D721Med (cell line): ENCODE measurements at places on chromosomes 2 and 18.

- no peak for DNase-seq
Measured at GRCh38 chr2:53989210-53989862, 18.5 kb upstream of the PSME4 start.

- DNase-seq: peak; percentile 98
Measured at GRCh38 chr18:76686737-76687231, 135.6 kb upstream of the ZNF236 start.

DNA sequence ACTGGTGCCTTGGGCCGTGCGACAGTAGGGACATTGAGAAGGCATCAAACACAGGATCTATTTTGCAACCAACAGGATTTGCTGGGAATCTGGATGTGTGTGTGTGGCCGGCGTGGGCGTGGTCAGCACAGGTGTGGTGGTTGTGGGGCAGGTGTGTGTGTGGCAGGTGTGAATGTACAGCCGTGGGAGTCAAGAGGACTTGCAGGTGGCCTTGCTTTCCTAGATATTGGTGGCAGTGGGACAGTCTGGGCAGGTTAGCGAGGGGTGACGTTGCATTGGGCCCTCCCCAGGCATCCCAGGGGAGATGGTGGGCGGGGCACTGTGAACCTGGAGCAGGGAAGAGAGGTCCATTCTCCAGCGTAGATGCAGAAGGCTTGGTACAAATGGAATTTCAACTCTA is 3.2 kb upstream of the LIMS2 start:
- DNase-seq: no peak

DNA sequence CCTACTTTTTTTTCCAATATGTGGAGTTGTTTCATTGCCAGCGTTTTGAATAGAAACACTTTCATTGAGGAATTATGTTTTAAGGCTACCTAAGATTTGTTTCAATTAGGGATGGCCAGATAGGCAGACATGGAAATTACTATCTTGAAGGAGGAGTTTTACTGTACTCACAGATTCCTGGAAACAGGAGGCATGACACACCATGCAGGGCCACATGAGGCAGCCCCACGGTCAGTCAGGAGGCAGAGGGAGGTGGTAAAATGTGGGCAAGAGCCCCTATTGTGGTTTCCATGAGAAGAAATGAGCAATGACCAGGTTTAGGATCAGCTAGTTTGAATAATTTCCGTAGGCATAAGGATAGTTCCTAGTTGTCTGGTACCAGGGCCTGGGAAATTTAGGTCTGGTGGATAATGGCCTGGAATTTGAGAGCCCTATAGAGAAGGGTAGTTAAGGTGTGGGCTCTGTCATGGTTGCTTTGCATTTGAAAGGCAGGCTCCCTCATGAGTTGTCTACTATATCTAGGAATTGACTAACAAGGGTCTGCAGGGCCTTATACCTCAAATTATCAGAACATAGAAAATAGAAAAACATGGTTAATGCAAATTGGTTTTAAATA is 360.0 kb upstream of the KCNJ3 start:
- no peak for DNase-seq

DNA sequence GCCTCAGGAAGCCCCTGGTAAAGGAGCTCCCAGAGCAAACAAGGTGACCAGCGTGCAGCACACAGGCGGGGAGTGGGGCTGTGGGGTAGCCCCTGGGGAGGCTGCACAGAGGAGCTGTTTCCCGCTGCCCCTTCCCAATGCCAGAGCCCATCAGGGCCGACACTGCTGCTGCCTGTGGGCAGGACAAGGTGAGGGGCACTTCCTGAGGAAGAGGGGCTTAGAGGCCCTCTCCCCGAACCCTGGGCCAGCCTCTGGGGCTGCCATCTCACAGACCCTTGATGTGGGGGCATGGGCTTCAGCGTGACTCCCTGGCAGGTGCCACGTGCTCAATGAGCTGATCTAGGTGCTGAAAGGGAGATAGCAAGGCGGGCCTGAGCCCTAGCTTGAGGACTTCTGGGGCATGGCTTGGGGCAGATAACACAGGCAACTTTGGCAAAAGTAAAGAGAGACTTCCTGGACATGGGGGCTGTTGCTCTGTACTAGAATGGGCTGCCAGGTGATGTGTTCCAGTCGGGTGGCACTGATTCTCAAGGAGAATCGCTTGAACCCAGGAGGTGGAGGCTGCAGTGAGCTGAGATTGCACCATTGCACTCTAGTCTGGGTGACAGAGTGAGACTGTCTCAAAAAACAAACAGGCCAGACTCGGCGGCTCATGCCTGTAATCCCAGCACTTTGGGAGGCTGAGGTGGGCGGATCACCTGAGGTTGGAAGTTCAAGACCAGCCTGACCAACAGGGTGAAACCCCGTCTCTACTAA is 9.9 kb upstream of the KLF11 start:
- DNase-seq: no peak

DNA sequence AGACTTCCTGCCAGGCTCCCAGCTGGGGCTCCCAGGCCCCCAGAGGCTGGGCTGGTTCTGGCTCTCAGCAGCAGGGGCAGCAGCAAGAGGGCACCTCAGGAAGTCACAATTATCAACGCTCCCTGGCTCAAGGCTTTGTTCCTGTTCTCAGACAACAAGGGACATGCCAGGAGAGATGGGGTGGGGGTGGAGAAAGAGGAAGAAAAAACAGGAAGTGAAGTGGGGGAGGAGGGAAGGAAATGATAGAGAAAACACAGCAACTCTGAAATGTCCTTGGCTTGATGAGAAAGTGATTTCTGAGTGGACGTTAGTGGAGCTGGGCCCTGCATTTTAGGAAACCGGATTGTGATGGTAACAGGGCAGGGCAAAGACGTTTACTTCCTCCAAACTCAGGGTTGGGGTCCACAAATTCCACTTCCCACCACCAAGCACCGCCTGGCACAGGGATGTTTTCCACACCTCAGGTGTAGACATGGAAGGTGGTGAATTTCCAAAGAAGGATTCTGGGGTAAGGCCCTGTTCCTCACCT is 40.4 kb downstream of the CYRIA start:
- DNase-seq: no peak

DNA sequence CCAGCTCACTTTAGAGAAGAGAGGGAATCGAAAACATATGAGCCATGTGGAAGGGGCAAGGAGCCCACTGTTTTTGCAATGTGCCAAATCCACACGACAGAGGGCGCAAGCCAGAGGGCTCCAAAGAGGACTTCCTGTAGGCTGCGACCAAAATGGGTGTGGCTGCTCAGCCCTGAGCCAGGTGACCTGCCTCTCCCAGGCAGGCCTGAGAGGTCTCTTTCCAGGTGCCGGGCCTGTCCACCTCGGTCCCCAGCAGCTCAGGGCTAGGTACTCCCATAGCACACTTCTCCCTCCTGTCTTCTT is 153.8 kb downstream of the TTC32 start:
- DNase-seq: no peak

GRCh38 chr18:48973731-48974130 is 23.0 kb upstream of the SMAD7 start:
- DNase-seq: no peak

- no peak for DNase-seq
Measured at GRCh38 chr18:11981192-11981542, at the start of gene IMPA2. Gene IMPA2, plus strand, starts transcription at chr18:11981507. Its CDS starts 163 bp downstream, at chr18:11981670.

- DNase-seq: no peak
Measured at GRCh38 chr2:43087413-43087812, 139.0 kb downstream of the ZFP36L2 start.

GRCh38 chr2:73172963-73173362 is 29.4 kb upstream of the NOTO start:
- no peak for DNase-seq

DNA sequence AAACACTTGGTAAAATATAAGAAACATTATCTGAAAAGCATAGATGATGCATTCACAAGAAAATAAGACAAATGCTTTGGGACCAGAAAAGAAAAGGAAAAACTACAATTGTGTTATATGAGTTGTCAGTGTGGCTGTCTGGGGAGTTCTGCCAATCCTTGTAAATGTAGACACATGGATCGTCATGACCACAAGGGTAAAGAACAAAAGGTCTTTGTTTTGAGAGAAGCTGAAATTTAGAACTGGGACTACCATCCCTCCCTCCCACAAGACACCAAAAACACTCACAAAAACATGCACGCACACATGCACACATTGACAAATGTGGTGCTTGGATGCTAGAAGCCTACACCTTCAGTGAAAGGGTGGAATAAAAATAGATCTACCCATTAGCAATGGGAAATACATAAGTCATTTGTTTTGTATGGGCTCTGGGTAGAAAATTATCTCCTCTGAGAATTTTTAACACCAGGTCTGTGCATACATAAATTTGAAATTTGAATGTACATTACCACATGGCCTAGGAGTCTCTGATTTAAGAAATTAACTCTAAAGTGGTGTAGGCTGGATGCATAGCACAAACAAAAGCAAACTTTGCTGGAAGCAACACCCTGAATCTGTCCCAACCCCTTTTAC is 266.2 kb upstream of the SLC39A10 start:
- DNase-seq: no peak

- peak; percentile 56 for DNase-seq
Measured at GRCh38 chr2:95323347-95324155, 26.4 kb downstream of the KCNIP3 start.

GRCh38 chr2:236899950-236900640 is 185.6 kb upstream of the COPS8 start:
- no peak for DNase-seq

- DNase-seq: no peak
Measured at GRCh38 chr18:65257149-65257548, 493.7 kb upstream of the CDH7 start.

GRCh38 chr2:26541401-26542193 is 63.7 kb upstream of the OTOF start:
- DNase-seq: no peak

DNA sequence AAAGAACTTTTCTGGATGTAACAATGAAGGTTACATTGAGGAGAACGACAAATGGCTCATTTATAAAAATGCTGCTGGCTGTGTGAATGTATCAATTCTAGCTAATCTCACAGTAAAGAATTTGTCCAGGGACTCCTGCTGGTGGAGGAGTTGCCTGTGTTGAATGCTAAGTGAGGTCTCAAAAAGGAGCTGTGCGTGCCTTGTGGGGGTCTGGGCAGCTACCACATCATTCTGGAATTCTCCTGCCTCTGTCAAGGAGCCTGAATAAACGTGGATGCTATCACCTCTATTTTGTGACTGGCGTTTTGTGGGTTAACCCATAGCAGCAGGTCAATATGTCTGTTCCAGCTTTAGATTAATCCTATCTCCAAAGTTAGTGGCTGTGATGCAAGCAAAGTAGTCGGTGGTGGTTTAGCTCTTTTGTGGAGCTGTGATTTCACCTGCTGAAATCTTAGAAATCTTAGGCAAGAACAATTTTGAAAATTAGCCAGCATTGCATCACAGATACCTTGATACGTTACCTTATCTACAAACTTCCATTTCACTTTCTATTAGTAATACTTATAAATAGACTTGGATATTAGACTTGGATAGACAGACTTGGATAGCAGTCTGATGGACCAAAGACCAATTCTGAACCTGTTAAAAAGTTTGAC is 96.8 kb downstream of the MTCL1 start:
- no peak for DNase-seq

DNA sequence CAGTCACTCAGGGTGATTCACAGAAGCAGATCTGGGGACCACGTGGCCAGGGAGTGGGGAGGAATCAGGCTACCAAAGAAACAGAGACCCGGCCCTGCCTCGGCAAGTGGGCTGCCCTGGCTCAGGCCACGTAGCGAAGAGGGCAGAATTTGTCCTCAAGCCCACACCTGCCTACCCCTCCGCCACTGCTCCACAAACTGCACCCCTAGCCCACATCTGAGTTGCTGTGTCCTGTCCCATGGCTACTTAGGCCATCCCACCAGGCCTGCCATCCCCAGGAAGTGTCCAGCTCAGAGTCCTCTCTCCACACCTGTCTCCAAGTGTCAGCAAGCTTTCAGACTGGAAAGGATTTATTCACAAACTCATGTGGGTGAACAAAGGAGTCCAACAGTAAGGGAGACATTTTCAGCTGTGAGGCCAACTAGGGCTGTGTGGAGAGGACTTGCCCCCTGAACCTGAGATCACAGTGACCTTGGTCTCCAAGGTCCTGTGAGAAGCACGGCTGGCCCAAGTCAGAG is 31.7 kb upstream of the ASPRV1 start:
- DNase-seq: no peak

GRCh38 chr2:64637000-64637635 is 16.6 kb downstream of the SERTAD2 start:
- DNase-seq: no peak

DNA sequence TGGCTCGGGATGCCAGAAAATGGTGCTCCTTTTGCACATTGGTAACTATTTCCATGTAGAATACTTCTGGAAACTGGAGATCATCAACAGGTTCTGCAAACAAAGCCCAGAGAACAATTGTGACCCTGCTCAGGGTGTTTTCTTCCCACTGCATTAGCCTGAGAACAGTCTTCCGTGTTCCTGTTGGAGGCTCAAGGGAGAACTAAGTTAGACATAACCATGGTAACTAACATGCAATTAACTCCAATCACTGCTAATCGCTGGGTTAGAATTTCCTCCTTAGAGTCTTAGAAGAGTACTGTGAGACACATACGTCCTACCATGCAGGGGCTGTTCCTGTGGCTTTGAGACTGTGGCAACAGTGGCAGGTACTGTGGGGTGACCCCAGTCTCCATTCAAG is 36.0 kb upstream of the PDIA6 start:
- DNase-seq: no peak

DNA sequence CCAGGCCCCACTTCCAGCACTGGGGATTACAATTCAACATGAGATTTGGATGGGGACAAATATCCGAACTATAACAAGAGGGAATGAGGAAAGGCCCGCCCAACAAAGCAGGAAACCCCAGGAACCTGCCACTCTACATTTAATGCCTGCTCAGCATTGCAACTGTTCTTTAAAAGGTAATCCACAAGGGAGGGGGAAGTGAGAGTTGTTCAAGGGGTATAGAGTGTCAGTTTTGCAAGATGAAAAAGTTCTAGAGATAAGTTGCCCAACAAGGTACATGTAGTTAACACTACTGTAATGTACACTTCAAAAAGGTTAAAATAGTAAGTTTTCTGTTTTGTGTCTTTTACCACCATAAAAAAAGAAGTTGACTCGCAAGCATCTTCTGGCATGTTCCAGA is 137.6 kb downstream of the MBD2 start:
- DNase-seq: no peak

DNA sequence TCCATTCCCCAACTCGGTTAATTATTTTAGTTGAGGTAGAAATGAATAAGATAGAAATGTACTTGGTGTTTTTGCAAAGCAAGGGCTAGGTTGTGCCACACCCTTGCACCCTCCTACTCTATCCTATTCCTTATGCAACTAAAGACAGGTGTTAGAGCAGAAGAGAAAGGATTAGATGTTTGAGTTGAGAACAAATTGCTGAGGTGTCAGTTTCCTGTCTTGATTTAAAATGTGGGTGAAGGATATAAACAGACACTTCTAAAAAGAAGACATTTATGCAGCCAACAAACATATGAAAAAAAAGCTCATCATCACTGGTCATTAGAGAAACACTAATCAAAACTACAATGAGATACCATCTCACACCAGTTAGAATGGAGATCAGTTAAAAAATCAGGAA is 1256.2 kb downstream of the CNTNAP5 start:
- no peak for DNase-seq

DNA sequence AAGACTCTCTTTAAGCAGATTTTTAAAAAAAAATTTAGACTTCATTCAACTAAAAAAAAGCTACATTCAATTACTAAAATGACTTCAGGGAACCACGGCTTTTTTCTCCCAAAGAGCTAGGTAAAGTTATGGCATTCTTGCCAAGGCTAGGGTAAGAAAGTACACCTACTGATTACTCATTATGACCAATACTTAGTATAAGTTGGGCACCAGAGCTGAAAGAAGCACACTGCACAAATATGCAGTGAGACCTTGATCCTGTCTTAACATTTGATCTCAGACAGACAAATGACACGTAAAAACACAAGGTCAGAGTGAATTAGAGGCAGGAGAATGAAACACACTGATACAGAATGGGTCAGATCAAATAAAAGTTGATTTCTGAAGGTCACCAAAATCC is 88.7 kb downstream of the THADA start:
- DNase-seq: no peak
